ENCODE measurements at places on chromosomes 4 and X.

DNA sequence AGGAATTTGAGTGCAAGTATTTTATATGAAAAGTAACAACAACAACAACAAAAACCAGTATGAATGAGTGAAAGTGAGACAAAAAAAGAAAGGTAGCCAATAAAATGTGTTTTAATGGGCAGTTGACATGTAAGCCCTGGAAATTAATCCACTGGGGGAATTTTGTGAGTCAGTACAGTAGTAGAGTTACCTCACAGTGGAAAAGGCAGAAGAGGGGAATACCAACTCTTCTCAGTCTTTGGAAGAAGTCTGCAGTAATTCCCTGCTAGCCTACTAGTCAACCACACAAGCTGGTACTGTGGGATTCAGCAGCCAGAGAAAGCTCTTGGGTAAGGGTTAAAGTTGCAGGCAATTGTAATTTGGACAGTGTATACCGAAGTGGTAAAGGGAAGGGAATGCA lies 76.3 kb upstream of the IL15 start:
- no peak for DNase-seq

DNA sequence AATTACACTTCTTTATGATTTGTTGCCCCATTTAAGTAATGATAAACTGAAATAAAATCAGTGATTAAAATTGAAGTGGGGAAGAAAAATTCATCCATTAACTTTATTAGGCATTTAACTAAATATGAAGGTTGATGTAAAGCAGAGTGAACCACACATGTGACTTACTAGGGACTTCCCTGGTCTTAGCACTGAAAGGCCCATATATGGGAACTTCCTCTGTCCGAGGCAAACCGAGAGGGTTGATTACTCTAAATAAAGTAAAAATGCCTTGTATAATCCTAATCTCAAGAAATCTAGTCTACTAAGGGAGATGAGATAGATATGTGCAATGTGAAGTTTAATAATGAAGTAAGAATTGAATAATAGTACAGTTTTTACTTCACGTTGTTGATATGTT lies 403.9 kb upstream of the RPS6KA3 start:
- DNase-seq = no peak

GRCh38 chr4:63583007-63583406 lies 826.2 kb downstream of the TECRL start:
- DNase-seq = no peak

DNA sequence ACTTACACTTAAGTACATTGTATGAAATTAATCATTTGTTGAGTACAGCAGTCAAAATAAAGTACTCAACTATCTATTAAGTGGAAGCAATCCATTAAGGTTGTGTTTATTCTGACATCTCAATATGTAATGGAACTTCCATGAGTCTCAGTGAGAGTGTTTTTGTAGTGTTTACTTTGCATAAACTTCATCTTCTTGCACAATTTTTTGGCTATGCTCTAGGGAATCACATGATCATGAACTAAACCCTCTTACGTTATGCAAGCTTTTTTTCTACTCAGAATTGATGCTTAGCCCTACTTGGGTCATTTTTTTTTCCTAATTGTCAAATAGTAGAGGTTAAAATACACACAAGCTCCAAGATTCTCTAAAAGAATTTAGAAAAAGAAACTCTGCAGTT lies 21.1 kb upstream of the PIGA start:
- DNase-seq = no peak

Data from fibroblast of skin of scalp (primary cell).